Neuronal stem cell (in vitro differentiated cells): ENCODE measurements at places on chromosomes 13 and 19.

DNA sequence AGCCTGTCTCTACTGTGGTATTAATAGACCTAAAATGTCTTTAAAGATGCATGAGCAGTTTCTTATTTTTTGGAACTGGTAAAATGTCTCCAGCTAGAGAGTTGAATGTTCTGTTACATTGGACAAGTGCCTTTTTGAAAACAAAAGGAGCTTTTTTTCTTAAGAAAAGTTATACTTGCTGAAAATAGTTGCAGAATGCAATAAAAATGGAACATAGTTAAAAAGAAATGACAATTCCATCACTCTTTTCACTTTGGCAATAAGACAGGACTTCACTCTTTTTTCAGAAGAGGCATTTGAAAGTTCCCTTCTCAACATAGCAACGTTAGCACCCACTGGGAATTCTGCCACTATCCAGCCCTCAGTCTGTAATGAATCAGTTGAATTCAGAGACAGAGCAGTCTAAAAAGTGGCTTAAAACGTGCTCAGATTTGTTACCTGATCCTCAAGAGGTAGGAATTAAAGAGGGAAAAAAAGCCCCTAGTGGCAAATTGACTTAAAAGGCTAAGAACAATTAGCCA, 10.1 kb downstream of the RGCC start:
- no peak for DNase-seq

DNA sequence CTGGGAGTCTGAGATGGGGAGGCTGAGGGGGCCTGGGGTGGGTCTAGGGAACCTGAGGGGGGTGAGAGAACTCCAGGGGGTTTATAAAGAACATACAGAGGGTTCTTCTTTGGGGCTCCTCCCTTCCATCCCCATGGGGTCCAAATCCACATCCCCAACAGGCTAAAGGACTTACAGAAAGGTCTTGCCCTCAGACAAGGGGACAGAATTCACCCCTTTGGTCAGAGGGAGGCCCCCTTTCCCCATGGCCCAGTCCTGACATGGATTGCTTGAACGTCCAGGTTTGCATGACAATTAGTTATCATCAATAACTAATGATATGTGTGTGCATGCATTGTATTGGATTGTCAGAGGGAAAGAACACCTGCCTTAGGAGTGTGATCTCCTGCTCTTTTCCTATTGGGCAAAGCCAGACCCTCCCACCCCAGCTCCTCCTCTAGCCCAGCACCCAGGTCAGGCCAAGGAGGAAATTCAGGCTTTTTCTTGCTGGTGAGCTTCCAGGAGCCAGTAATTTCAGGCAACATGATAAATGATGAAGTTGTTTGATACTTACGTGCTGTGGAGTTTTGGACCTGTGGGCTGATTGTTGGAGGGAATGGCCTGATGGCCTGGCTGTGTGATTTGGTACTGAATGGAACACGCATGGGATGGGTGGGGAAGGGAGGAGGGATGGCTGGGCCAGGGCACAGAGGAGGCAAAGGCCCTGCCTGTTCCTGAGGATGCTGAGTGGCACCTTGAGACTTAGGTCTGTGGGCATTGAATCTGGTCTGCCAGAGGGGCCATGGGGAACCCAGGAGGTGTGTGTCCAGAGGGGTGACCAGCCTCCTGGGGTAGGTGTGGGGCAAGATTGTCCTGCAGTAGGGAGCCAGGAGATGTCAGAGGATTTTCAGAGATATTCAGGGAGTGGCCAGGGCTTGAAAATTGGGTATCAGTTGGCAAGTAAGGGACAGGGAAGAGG, 1.1 kb downstream of the KLHL26 start:
- no peak for DNase-seq

GRCh38 chr19:52778811-52779210, 7.8 kb downstream of the ZNF600 start:
- DNase-seq, result no peak

DNA sequence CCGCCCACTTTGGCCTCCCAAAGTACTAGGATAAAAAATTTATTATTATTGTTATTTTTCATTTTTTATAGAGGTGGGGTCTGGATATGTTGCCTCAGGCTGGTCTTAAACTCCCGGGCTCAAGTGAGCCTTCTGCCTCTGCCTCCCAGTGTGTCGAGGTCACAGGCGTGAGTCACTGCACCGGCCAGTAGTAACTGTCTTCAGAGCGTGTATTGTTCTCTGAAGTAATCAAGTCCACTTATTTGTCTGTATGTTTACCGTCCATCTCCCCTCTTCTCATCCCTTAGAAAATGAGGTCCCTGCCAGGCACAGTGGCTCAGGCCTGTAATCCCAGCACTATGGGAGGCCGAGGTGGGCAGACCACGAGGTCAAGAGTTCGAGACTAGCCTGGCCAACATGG, 18.2 kb upstream of the SULT2B1 start:
- DNase-seq, result no peak

GRCh38 chr13:110424569-110425443, 117.7 kb downstream of the COL4A2 start:
- DNase-seq, result no peak

GRCh38 chr19:6459262-6460098, at the start of gene SLC25A23:
SLC25A23 (minus strand) TSS chr19:6459792; CDS start chr19:6459628, 164 bp downstream.
- DNase-seq, result peak; percentile 76

GRCh38 chr13:101916775-101917474, 464.4 kb downstream of the ITGBL1 start:
- DNase-seq, result no peak

DNA sequence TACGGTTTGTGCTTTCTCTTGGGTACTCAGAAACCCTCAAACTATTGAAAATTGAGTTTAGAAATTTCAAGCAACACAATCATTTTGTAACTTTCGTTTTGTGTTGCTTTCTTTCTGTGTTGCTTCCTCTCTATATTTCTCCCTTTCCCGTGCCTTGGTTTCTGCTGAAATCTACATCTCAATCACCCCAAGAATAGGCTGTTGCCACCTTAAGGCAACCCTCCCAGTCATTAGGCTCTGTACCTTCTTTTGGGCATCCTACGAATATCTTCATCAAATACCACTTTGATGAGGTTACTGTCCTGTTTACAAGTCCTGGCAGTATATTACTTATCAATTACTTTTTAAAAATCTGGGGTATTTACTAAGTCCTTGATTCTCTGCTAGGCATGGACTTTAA, 621.6 kb downstream of the GPC6 start:
- no peak for DNase-seq

GRCh38 chr19:53147645-53148044, 11.2 kb downstream of the ZNF347 start:
- DNase-seq, result no peak

GRCh38 chr13:114111577-114111976, 20.8 kb downstream of the RASA3 start:
- DNase-seq, result no peak

DNA sequence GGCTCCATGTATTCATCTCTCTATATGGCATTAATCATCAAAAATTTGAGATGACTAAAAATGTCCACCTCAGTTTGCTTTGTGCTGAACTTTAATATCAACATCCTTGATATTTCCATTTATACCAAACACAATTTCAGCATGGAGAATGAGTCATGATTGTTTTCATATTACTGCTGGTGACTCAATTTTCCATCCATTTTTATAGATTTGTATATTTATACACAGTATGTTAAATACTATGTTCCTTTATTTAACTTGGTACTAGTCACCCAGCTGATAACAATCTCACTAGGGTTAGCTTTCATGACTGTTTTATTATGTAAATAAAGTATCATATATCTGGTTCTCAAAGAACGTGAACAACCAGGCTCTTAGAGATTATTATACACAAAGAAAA, 1255.1 kb downstream of the SLITRK1 start:
- DNase-seq, result no peak

DNA sequence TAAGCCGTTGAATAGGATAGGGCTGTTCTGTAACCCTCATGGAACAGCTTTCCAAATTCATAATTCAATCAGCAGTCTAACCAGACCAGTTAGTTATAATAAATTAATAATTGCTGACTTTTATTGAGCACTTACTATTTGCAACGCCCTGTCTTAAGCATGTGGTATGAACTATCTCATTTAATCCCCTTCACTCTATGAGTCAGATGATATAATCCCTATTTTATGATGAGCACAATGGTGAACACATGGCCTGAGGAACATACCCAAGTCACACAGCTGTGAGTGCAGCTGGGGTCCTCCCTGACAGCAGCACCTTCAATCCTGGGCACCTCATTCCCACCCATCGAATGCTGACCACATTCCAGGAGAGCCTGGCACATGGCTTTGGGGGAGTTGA, 28.0 kb upstream of the SACS start:
- DNase-seq, result no peak

GRCh38 chr19:44737238-44738071, 11.1 kb upstream of the BCL3 start:
- no peak for DNase-seq

GRCh38 chr13:110680852-110681251, 25.1 kb downstream of the CARS2 start:
- DNase-seq, result no peak

- peak; percentile 49 for DNase-seq
Observed at GRCh38 chr19:1650650-1651567, 1.5 kb downstream of the TCF3 start.

DNA sequence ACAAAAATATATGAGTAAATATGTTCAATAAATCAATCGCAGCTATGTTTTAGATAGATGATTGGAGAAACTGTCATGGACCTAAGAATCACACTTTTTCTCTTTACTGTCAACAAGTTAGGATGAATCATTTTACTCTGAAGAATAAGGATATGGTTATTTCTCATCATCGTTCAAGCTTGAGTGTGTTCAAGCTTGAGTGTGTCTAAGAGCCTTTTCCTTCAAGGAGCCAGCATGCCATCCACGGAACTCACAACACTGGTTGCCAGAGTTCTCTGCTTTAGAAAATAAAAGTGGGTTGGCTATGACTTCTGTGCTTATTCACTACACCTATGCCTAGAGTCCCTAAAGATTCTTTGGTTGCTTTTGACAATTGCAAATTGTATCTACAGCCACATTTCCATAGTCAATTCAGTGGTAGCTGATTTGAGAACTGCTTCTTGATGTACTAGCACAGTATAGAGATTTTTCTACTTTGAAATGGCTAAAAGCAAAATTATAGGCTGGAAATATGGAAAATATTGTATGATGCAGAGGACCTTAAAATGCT, 58.1 kb upstream of the SCEL start:
- DNase-seq, result no peak

DNA sequence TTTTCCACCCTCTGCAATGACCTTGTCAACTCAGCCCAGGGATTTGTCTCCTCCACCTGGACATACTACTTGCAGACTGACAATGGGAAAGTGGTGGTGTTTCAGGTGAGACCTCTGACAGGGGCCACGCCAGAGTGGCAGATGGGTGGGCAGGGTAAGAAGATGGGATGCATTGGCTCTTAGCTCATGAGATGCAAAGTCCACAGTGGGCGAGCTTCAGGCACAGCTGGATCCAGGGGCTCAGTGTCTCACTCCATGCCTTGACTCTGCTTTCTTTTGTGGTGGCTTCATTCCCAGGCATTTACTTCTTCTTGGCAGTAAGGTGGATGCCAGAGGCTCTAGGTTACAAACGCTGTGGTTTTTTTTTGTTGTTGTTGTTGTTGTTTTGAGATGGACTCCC, 3.4 kb downstream of the TMEM59L start:
- DNase-seq, result no peak

DNA sequence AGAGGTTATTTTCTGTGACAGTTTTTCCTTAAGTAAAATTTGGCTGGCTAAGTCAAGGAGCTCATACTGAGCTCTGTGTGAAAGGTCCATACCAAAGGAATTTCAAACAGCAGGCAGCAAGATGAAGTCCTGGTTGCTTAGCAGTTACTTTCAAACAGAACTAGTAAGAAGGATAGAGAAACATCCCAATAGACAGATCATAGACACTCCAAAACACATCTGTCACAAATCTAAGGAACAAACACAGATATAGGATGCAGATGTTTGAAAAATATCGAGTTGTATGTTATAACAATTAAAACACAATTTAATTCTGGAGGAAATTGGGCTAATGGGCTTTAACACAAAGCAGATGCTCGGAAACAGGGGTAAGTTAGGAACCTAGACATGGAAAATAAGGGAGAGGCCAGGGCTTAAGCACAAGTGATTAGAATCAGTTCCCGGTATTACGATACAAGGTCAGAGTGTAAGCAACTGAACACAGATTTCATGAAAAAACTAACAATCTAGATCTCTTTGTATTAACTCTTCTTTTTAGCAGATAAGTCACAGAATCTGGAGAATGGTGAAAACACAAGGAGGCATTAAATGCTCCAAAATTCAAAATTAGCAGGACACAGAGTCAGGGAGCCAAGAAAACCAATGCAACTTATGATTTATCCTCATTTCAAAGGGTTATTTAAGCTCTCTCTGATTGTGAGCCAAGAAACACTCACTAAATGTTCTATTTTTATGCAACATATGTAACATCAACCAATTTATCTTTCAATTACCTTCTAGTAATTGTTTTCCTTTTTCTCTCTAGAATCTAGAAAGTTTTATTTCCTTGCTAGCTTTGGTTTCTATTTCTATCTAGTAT, 1992.9 kb upstream of the PCDH20 start:
- peak; percentile 0 for DNase-seq

GRCh38 chr13:65347420-65348030, 1882.6 kb downstream of the PCDH9 start:
- no peak for DNase-seq

- no peak for DNase-seq
Observed at GRCh38 chr13:71677124-71677523, 189.9 kb downstream of the DACH1 start.
